Stimulated activated CD4-positive, alpha-beta T cell treated with anti-CD3 and anti-CD28 coated beads, Interleukin-4, amount 100 ng/mL, for 4 hours (primary cell): ENCODE measurements at places on chromosomes 5 and 9.

DNA sequence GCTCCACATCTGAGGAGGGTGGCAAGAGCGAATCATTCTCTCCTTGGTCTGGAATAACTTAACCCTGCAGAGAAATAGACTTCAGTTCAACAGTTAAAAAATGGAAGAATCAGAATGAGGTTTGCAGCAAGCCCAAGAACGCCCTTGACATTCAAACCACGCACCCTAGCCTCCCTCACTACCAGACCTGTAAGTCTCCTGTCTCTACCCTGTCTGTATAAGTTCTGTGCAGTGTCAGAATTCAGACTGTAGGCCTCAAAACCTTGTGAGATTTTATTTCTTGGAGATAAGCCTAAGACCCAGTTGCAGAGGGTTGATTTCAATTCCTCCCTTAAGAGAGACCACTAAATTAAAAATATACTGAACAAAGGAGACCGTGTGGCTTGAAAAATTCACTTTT lies 35.8 kb upstream of the PLPP1 start:
- no peak for DNase-seq

DNA sequence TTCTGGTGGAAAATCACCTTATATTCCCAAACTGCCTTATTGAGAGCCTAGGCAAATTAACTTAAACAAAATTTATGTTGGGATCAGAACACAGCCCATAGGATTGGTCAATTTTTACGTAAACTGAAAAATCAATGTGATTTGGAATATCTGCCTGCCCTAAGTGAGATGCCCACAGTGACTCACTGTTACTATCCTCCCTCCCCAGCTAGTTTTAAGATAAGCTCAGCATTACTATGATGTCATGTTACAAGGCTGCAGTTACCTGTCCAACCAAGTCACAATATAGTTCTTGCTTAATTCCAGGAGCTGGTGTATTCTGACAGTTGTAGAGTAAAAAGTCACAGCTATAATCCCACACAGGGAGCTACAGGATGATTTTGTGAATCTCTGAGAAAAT lies 23.1 kb downstream of the SKP1 start:
- DNase-seq, result no peak

DNA sequence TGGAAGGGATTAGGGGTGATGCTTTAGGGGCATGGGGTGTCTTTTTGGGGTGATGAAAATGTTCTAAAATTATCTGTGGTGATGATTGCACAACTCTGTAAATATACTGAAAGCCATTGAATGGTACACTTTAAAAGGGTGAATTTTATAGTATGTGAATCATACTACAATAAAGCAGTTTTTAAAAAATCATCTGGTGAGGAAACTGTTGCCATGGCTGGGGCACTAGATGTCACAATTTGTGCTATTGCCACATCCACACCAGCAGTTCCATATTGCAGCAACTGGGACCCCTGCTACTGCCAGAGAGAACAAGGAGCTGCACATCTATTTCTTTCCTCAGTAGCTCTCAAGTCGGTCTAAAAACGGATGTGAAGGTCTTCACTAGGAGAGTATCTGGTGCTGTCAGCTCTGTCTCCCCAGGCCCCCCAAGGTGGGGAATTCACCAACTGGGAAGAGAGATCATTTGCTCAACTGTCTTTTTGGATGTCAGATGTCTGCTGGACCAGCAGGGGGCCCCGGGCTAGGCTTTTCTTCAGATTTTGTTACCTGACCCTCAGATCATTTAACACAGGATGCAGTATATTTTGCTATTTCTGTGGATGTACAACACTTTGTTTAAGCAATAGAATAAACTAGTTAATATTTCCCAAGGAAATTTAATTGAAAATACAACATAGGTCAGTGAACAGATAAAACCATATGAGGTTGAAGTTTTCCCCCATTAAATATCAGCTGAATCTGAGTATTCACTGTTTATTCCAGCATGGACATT lies 13.2 kb downstream of the CMYA5 start:
- no peak for DNase-seq

- no peak for DNase-seq
These were observed 19.1 kb upstream of the IFNB1 start for GRCh38 chr9:21096901-21097255.

DNA sequence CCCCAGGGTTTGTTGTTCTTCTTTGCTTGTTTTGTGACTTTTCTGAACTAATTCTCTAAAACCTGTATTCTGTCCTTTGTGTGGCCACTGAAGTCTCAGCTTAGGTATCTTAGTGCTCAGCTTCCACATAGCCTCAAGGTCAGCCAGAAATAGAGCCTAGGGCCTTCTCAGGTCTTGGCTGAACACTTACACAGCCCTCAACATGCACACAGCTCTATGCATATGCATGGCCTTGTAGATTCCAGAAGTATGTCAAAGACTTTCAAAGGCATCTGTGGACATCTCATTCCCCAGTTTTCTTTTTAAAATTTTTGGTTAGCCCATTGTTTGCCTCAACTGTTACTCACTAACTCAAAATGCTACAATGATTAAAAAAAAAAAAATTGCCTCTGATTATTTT lies 99.9 kb upstream of the GRIA1 start:
- DNase-seq, result no peak

DNA sequence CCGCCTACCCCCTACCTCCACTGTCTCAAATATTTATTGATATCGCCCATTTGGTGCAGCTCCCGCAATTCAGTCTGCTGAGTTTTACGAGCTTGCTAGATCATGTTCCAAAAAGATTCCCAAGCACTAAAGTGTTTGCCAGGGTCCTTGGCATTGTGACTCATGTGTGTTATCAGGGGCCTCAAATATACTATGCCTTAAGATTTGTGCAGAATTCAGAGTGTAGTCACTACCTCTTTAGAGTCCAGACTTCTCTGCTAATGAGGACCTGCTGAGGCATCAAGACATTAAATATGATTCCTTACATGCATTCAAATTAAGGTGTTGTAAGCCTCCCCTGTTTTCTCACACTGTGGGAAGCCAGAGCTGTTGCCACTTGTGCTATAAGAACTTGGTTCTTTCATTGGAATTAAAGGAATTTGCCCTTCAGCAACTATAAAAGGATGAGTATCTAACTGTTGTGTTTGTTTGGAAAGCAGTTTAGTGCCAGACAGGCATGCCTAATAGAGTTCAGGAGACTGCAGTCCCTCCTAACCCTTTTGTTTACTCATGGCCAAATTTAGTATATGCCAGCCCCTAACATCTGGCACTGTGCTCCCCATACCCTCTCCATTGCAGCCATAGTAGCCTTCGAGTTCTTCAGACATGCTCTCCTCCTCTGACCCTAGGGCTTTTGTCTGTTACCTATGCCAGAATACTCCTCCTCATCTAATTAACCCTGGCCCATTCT lies 316.4 kb downstream of the NR3C1 start:
- no peak for DNase-seq

DNA sequence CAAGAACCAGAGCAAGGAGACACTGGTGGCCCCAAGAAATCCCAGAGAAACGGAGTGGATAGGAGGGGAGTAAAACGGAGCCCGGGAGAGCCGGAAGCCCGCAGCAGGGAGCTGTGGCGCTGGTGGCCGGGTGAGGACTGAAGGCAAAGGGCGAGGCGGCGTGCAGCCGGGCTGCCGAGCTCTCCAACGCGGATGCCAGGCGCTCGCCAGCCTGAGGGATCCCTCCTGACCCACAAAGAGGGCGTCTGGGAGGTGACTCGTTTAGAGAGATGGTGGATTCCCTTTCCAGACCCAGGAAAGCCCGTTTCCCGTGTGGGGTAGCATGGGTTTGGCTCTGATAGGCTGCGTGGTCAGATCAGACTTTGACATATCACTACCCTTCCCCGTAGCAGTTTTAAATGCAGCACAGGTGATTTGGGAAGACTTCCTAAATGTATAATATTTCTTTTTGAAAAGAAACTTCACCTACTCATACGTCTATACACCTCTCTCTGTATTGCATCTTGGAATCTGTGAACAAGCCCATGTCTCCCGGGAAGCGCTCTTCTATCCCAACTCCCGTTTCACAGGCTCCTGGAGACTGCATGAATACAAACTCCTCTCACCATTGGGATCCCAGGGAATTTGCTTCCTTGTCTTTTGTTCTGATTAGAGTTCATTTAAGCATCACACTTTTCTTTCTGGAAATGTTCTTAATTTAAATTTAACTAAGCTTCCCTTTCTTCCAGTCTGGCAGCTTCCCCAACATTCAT lies 158.1 kb downstream of the C9orf152 start:
- DNase-seq, result no peak
